NT2/D1 (cell line): ENCODE measurements at places on chromosomes 11 and 22.

- no peak for DNase-seq
These were observed 322.7 kb upstream of the LARGE1 start for GRCh38 chr22:34243023-34243422.

DNA sequence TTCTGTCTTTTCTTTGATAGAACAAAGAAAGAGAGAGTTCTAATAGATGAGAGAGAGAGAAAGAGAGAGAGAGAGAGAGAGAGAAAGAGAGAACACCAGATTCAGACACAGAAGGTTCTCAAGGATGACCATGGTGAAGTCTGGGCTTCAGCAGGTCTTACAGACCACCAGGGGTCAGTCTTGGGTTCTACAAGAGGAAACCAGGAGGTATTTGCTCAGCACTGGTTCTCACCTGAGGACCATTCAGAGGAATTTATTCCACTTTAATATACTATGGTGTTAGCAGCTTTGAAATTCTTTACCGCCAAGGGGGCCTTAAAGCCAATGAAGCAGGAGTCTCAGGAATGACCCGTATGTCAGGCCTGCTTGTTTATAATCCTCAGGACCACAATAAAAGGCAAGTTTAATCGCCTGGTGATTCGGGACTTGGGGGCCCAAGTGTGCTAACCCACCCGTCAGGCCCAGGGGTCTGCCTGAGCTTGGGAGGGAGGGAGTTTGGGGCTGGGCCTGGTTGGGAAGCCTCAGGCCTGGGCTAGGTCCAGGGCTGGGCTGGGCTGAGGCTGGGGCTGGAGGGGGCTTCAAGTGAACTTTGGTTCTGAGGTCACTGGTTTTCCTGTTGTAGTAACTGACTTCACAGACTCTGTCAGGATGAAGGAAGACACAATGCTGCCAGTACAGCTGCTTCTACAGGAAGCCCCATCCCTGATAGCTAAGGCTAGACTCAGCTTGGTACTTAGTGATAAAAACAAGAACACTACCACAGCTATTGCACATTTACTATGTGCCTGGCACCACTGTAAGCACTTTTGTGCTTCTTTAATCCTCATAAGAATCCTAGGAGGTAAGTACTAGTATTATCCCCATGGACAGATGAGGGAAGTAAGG lies 179.2 kb upstream of the ZBED5 start:
- peak; percentile 49 for DNase-seq

DNA sequence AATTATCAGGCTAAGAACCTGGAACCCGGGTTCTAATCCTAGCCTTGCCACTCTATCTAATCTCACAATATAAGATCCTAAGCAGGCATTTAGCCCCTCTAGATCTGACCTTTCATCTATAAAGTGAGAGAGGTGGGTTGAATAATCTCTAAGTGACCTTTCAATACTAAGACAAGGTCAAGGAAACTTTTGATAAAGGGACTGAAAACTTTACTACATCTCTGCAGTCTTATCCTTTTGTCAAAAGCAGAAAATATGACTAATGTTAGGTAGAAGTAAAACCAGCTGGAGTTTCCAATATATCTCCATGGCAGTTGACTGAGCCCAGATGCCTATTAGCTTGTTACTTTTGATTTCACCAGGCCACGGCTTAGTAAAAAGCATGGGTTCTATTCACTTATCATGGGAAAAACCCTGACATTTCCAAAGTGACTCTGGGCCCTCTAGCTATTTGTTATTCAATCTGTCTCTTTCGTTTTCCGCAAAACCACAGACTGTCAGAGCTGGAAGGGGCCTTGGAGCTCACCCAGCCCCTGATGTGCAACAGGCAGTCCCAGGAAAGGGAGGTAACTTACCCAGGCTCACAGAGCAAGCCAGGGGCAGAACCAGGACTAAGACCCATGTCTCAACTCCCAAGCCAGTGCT lies 75.8 kb downstream of the RAB30 start:
- DNase-seq: no peak

DNA sequence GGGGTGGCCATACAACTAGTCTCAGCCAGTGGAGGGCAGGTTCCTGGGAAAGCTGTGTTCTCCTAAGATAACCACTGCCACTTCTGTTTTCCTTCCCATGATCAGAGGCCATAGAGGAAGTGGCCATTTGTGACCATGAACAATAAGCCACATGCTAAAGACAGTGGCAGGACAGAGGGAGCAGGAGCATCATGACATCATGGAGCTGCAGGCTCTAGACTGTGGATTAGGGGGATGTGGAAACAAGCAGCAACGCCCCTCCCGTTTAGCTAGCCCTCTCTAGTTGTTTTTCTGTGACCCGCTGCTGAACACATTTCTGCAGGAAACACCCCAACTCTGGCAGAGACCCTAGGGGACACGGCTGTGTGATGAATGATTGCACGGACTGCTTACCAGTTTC lies 195.0 kb upstream of the NECTIN1 start:
- no peak for DNase-seq

DNA sequence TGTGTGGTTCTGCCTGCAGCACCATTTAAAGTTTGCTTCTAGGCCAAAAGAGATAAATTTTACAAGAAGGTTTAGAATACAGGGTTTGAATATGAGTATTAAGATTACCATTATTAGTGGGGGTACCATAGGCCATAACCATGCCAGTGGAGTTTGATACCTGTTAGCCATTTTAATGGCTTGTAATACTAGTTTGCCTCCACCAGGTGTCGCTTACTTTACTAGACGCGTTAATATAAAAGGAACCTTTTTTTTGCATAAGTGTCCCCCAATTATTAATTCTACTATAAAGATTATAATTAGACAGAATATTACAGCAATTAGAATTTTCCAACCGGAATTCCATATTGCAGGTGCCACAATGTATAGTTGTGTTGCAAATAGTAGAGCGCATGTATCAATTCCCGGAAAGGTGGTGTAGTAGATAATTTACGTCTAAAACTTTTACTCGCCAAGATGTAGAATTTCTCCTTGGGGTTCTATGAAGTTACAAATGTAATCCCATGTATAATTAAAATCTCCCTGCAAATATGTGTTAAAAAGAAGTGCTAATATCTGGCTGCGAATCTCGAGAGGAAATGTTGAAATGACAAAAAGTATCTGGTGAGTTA lies 16.1 kb downstream of the MS4A6E start:
- DNase-seq: no peak

GRCh38 chr11:22860241-22860640 lies at the start of gene CCDC179:
Gene CCDC179, minus strand, starts transcription at chr11:22860474. Its CDS starts 53 bp downstream, at chr11:22860421.
- DNase-seq: no peak

- DNase-seq: no peak
These were observed 143.2 kb upstream of the TRPC6 start for GRCh38 chr11:101726988-101727387.

- DNase-seq: no peak
These were observed 1281.8 kb upstream of the TENM4 start for GRCh38 chr11:80722629-80723028.

DNA sequence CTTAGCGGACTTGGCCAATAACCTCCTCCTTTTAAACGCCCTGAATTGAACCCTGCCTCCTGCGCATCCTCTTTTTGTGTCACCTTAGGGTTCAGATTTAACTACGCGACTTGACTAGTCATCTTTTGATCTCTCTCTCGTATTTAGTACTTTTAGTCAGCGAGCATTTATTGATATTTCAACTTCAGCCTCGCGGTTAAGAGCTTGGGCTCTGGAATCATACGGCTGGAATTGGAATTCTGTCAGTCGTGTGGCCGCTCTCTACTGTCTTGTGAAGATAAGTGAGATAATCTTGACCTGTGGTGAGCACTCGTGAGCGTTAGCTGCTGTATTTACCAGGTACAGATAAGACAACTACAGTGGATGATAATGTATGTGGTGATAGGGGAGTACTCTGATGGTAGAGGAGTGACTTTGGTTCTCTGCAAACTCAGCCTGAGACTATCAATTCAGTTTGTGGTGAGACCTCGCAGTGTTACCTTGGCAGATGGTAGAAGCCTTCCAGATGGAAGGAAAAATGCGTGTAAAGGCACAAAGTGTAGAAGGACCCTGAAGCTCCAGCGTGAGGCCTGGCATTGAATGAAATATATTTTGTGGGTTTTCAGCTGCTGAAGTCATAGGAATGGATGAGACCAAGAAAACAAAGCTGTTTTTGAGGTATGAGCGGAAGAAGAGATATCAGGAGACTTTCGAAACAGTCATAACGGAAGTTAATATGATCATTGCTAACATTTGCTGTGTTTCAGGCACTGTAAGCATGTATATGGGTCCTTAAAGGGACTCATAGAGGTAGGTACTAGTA lies 682 bp downstream of the ATM start:
- no peak for DNase-seq

DNA sequence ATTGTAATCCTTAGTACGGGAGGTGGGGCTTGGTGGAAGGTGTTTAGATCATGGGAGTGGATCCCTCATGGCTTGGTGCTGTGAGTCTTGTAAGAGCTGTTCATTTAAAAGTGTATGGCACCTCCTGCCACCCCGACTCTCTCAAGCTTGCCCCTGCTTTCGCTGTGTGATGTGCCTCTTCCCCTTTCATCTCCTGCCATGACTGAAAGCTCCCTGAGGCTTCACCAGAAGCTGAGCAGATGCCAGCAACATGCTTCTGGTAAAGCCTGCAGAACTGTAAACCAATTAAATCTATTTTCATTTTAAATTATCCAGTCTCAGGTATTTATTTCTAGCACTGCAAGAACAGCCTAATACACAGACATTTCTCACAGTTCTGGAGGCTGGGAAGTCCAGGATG lies 40.8 kb downstream of the GAB2 start:
- no peak for DNase-seq

- no peak for DNase-seq
These were observed 77.9 kb upstream of the TIMP3 start for GRCh38 chr22:32723643-32724042.

DNA sequence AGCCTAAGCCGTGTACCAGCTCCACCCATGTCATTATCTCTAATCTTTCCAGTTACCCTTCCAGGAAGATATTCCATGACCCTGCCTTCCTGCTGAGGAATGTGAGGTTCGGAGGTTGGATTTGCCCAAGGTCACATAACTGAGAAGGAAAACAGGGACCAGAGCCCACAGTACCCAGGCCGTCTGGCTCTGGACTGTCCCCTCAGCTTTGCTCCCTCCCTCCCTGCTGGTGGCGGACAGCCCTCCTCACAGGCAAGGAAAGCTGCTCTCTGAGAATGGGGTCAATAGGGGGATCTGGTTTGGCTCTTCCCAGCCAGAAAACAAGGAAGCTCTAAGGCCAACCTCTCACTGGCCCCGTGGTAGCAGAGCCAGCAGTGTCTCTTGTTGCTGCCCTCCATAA lies 63.3 kb downstream of the SYN3 start:
- no peak for DNase-seq

DNA sequence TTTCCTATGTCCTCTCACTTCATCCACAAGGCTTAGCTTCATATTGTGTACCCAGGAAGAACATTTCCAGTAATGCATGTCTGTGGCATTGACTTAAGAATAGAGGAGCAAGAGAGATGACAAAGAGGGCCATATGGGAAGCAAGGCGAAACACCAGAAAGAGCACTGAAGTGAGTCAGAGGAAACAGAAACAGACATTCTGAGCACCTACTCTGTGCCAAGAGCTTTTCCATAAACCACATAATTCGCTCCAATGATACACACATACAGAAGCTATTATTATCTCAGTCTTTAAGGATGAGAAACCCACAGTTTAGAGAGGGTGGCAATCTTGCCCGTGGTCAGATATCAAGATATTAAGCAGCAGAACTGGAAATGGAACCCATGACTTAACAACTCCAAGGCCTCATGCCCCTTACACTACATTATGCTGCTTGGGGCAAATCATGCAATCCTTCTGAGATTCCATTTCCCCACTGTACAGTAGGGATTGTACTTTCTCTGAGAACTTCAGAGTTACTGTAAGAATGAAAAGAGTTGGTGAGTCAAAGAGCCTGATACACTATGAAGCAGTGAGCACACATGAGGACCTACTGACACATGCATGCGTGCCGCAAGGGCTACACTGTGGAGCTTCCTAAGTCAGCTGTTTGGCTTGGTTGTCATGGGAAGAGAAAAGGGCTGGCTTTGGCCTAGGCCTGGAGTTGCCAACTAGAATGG lies 126.6 kb downstream of the KCNC1 start:
- DNase-seq: no peak

- DNase-seq: no peak
These were observed 36.6 kb downstream of the MPPED2 start for GRCh38 chr11:30549565-30549964.

DNA sequence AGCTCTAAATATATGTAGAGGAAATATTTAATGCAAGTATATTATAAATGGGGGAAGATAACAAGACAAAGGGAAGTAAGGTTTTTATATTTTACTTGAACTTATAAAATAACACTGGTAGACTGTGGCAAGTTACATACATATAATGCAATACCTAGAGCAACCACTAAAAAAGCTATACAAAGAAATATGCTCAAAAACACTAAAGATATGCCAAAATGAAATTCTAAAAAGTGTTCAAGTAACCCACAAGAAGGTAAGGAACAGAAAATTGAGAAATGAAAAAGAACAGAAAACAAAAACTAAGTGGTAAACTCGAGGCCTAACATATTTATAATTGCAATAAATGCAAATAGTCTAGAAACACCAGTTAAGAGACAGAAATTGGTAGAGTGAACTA lies 32.5 kb downstream of the BTG4 start:
- no peak for DNase-seq

DNA sequence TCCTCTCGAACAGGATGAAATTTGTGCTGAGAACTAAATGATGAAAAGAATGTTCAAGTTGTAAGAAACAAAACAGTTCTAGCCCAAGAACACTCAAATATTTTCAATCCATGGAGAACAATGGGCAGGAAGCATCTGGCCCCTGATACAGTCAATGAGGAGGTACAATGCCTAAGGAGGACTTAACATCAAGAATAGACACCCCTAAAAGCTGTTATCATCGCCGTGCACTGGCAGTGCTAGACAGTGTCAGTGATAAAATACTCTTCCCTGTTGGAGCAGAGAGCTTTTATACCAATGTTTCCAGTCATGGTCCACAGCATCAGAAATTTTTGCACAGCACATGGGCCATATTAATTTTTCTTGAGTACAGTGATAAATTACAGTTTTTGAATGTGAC lies 20.2 kb upstream of the VSTM5 start:
- DNase-seq: no peak

GRCh38 chr11:7050191-7050590 lies 29.9 kb downstream of the NLRP14 start:
- DNase-seq: no peak

DNA sequence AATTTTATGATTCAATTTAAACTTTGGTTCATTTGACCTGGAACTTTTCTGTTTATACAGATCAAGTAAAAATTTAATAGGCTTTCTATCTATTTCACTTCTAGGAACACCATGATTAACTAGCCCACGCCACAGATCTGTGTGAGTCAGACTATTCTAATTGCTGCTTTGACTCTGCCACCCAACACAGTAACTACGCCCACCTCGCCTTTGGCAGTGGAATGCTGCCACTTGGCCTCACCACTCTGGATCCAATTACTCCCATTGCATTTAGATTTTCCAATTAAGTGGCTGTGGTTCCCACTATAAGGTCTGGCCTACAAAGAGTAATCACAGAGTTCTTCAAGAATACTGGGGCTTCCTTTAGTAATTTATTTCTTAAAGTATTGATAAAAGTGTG lies 46.6 kb upstream of the LIN7C start:
- no peak for DNase-seq

DNA sequence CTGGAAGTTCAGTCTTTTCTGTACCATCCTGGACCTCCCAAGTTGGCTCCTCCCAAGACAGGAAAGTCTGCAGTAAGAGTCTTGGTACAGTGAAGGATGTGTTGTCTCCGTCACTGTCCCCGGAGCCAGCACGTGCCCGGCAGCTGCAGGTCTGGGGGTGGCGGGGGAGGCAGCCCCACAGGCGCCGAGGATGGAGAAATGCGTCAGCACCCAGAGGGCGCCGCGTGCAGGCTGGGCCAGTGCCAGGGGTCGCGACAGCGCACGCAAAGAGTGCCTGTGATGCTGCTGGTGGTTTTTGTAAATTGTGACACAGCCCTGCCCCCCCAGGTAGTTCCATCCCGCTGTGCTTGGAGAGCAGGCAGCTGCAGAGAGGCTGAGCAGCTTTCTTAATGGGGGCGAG lies 1200.5 kb downstream of the BRD1 start:
- DNase-seq: no peak
